NCI-H2029 treated with DMSO at 0.1 percent for 48 hours (cell line): ENCODE measurements at places on chromosomes 2 and 18.

DNA sequence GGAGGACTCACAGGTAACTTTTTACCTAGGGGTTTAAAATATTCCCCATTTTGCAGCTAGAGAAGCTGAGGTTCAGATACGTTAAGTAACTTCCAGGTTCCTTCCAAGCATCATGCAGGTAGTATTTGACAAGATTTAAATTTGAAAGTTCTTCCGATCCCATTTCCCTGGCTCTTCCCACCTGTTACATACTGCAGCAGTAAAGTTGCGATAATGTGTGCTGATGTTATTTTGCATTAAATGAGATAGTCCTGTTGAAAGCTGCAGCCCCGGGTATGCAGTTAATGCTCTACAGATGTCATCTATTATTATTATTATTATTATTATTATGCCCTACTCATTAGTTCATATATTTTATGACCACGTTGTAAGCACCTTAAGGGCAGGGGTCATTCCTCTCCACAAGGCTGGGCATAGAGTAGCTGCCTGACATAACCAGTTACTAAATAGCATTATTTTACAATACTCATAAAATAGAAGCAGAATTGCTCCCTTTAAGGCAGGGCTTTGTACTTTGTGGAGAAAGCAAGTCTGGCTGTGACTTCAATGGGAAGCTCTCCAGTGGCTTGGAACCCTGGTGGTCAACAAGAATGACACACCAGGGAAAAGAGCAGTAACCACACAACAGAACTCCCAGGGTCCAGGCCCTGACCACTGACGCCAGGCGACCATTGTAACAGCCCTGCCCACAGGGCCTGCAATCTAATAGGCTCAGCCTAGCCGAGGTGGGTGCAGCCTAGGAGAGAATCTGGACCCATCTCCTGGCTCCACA, 112.0 kb upstream of the STPG4 start:
- DNase-seq, result no peak

GRCh38 chr2:210224941-210225672, at the start of gene ACADL:
Gene ACADL (minus strand): TSS chr2:210225447. CDS start chr2:210225263, 184 bp downstream.
- DNase-seq, result no peak

GRCh38 chr2:170530284-170530745, 184.8 kb upstream of the SP5 start:
- DNase-seq, result peak; percentile 92

GRCh38 chr18:8908792-8909510, 193.5 kb upstream of the NDUFV2 start:
- DNase-seq, result no peak

DNA sequence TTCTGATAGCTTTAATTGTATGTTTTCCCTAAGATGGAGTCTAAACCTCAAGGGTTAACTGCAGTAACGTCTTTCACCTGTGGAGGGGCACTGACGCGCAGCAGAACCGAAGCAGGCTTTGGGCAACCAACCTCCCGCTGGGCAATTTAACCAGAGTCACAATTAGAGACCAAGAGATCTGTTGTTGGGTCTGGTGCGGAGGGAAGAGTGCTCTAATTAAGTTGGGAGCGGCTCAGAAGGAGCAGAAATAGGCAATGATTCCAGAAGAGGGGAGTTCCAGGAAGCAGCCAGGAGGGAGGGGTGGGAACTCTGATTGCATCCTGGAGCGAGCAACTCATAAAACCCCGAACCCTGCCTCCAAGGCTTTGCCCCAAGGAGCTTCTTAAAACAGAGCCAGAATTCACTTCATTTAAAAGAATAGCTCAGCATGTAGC, 245.8 kb downstream of the PAX3 start:
- no peak for DNase-seq

DNA sequence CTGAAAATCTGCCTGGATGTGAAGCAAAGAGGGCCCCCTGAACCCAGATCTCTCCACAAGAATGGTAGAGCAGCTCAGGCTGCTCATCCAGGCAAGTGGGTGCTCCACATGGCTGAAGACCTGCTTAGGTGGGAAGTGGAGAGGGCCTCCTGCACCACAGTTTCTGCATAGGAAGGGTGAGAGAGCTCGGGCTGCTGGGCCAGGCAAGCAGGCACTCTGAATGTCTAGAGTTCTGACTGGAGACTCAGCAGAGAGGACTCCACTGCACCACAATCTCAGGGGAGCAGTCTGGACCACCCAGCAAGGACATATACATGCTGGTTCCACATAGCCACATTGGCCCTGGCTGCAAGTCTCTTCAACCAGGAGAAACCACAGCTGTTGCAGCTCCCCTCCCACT, 52.0 kb downstream of the DSEL start:
- no peak for DNase-seq

GRCh38 chr2:174492963-174493431, 6.2 kb upstream of the GPR155 start:
- DNase-seq, result no peak

DNA sequence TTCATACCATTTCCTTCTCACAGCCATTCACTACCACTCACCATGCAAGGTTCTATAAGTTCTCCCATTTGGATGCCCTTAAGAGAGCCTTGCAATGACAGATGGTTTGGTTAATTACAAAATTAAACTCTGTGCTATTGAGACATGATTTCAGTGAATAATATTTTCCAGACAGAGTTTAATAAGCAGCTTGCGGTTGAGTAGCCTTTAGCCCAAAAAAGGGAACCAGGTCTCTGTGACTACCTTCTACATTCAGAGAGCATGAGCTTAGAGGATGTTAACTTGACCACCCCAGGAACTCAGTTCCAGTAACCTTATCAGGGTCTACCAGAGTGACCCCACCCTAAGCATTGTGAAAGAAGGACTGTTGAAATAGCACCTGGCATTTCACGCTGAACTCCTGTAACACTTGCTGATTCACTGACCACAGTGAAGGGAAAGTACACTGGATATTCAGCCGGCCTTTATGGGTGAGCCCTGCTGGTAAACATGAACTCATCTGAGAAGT, 1173.1 kb upstream of the ZEB2 start:
- no peak for DNase-seq

DNA sequence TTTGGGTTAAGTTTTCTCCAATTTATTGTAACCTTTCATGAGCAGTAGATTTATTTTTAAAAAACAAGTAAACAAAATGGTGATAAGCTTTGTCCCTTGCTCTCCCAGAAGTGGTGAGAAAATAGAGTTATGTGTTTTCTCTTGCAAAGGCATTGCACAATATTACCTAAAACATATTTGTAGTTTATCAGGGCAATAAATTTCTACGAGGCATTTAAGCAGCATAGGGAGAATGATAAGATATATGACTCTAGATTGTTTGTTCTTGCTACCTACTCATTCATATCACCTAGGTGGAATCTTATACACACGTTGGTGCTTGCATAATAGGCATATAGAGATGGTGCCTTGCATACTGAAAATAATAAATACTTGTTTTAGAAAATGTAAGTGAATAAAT, 201.7 kb downstream of the MYO1B start:
- no peak for DNase-seq

DNA sequence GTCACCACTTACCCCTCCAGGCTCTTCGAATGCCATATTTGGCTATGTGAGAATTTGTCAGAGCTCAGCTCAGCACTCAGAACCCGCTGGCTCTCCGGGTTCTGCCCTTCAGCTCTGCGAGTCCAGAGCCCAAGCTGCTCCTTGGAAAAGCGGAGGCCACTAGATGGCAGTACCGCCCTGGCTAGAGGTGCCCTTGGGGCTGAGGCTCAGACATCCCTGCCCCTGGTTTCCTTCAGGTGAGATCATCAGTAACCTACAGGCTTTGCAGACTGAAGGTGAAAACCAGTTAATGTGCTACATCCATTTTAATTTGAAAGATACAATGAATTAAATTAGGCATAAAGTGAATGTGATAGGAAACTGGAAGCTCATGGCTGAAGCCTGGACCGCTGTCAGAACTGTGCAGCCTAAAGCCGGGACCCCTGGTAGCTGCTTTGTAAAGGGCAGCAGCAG, 285.6 kb downstream of the AGAP1 start:
- DNase-seq, result peak; percentile 31

DNA sequence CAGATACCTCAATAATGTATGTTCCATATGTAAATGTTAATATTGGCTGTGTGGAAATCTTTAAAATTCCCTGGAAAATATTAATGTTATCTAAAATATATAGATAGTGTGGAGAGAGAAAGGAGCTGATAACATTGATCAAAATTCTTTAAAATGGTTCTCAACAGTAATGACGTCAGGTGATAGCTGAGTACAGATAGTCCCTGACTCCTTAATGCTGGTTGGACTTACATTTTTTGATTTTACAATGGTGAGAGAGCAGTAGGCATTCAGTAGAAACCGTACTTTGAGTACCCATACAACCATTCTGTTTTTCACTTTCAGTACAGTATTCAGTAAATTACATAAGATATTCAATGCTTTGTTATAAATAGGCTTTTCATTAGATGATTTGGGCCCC, 146.6 kb downstream of the GALNT3 start:
- DNase-seq, result no peak

- DNase-seq, result no peak
Measured at GRCh38 chr2:191749181-191749540, 71.2 kb downstream of the NABP1 start.

GRCh38 chr2:46915281-46915810, at the start of gene MCFD2:
Gene MCFD2 (minus strand): TSS chr2:46915806. CDS start chr2:46909171, 6,635 bp downstream.
- no peak for DNase-seq

- no peak for DNase-seq
Measured at GRCh38 chr2:171902840-171903420, 8.9 kb upstream of the SLC25A12 start.

GRCh38 chr18:50401888-50402287, 27.0 kb downstream of the SKA1 start:
- DNase-seq, result no peak

GRCh38 chr18:24408496-24408895, 10.9 kb upstream of the OSBPL1A start:
- DNase-seq, result no peak

GRCh38 chr2:71846072-71846471, 301.6 kb downstream of the CYP26B1 start:
- DNase-seq, result no peak

DNA sequence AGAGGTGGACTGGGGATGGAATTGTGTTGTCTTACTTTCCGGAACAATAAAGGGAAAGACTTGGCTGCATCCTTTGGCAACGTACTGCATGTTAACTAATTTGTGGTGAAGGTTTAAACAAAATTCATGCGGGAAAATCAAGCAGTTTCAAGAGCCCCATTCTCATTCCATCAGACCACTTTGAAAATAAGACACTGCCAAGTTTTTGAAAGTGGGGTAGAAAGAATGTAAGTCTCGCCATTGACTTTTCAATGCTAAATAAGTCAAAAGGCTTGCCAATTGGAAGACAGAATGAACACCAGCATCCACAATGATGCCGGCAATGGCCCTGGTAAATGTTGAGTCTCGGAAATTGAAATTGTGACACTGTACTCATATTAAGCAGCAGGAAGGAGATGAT, 322.0 kb downstream of the RND3 start:
- no peak for DNase-seq

- DNase-seq, result no peak
Measured at GRCh38 chr2:120910164-120910563, 174.5 kb downstream of the GLI2 start.

- no peak for DNase-seq
Measured at GRCh38 chr2:190911813-190912212, 31.2 kb downstream of the GLS start.

DNA sequence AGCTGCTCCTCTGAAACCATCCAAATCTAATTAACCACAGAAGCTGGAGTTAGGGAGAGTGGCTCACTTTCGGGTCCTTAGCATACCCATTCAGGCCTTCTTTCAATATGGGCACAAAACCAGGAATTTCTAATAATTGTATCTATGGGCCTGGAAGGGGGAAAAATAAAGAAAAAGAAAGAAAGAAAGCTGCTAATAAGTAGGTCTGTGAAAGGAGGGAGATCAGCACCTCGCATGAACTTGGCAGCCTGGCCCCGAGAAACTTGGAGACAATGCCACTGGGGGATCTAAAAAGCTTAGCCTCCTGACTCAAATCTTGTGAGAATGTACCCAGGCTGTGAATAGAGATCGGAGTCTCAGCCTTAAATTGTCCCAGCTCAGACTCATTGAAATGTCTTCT, 252.1 kb upstream of the SLC14A2 start:
- no peak for DNase-seq

GRCh38 chr2:23386339-23387220, 1.6 kb downstream of the KLHL29 start:
- no peak for DNase-seq

- DNase-seq, result no peak
Measured at GRCh38 chr2:216588861-216589710, 44.1 kb upstream of the IGFBP2 start.

DNA sequence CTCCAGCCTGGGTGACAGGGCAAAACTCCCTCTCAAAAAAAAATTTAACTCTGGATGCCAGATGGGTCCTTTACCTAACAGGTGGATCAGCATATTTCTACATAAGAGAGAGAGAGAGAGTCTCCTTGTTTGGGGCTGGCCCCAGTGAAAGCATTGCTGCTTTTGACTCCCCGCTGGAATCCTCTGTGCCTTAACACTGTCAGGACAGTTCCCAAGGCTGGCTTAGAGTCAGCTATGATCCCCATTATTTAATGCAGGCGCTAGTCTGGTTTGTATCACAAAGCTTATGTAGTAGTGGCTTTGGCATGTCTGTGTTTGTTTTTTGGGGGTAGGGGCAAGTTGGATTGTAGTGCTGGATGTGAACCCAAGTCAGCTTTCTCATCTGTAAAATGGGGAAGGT, 9.4 kb downstream of the INPP4A start:
- no peak for DNase-seq

GRCh38 chr2:177585234-177585863, 192.8 kb downstream of the AGPS start:
- peak; percentile 41 for DNase-seq

DNA sequence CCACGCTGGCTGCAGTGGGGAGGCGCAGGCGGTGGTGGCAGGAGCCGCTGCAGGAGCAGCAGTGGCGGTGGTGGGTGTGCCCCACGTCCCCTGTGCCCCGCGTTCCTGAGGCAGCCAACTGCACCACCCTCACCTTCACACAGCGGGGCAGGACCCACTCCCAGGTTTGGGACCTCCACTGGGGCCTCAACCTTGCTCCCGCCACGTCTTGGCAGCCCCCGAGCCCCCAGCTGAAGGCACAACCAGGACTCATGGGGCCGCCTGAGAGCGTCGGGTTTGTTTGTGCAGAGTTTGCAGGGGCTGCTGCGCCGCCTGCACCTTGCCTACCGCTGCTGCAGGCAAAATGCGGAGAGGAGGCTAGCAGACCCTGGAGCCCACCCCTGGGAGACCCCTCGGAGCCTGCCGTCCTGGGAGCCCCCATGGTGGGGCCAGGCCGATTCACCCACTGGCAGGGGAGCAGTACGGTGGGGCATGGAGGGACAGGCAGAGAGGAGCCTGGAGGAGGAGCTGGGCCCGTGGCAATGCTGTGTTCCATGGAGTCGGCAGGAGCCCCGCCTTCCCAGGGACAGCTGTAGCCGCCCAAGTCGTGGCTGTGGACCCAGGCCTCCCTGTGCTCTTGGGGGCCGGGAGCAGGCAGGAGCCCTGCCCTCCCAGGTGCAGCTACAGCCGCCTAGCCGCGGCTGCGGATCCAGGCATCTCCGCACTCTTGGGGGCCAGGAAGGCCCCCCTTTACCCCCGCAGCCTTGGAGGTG, 14.7 kb upstream of the EML6 start:
- DNase-seq, result no peak

- no peak for DNase-seq
Measured at GRCh38 chr18:3851159-3851558, 401.2 kb downstream of the TGIF1 start.
